Vagina (tissue), 2 donors: ENCODE measurements at places on chromosomes 2 and 18.
A peak's percentile ranks its signal among the peaks of the same experiment; 100 is the strongest.

DNA sequence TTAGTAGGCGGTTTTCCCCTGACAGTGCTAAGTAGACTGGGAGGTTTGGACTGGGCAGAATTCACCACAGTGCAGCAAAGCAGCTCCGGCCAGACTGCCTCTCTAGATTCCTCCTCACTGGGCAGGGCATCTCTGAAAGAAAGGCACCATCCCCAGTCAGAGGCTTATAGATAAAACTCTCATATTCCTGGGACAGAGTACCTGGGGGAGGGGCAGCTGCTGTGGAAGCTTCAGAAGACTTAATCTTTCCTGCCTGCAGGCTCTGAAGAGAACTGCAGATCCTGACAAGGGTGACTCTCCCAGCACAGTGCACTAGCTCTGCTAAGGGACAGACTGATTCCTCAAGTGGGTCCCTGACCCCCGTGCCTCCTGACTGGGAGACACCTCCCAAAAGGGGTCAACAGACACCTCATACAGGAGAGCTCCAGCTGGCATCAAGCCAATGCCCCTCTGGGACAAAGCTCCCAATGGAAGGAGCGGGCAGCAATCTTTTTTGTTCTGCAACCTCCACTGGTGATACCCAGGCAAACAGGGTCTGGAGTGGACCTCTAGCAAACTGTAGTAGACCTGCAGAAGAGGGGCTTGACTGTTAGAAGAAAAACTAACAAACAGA is 266.8 kb upstream of the CRIM1 start:
- no peak overlapping the region for H3K27ac ChIP-seq
- no peak for DNase-seq
- no peak overlapping the region for H3K4me3 ChIP-seq
- H3K36me3 ChIP-seq, result no peaks in the 10 kb centered on the region

DNA sequence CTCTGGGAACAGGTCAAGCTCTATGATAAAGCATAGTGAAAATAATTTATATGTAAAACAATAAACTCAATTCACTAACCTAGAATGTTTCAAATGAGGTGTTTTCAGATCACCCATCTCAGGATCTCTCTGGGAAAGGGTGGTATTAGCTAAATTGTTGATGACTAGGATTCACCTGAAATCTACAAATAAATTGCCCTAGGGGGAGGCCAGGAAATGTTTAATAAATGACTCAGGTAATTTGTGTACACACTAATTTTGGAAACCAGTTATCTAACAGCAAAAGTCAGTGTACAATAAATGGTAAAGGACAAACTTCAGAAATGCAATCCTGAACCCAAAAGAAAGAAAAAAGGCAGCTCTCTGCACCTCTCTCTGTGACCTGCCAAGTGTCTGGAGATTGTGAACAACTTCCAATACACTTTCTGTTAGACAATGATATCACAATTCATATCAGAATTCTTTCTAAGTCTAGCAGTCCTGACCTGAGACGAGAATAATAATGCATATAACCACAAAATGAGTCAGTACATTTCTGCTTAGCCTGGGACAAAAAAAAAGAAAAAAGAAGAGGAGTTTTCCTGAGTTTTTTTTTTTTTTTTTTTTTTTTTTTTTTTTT is 760.0 kb downstream of the EPHA4 start:
- H3K27ac ChIP-seq, result no peak overlapping the region
- no peaks in the 10 kb centered on the region for H3K27me3 ChIP-seq
- no peak for DNase-seq
- no peaks in the 10 kb centered on the region for H3K36me3 ChIP-seq

DNA sequence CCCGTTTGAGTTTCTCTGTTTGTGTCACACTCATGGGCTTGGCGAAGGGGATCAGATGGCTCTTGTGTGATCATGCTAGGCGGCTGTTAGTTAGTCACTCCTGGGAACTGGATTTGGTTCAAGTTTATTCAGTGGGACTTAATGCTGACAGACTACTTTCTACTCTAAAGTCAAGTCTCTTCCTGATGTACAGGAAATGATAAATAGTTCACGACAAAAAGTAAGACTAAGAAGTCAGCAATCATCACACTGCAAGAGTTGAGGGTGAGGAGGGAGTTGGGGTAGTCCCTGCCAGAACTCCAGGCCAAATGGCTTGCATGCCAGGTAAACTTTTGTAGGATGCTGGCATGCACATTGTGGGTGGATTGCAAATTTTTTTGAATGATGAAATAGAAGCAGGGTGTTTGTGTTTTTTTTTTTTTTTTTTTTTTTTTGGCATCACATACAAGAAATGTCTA is 25.1 kb upstream of the CCL20 start:
- no peak overlapping the region for H3K27ac ChIP-seq
- H3K4me1 ChIP-seq, result no peaks in the 10 kb centered on the region
- DNase-seq, result no peak
- H3K36me3 ChIP-seq, result no peaks in the 10 kb centered on the region

DNA sequence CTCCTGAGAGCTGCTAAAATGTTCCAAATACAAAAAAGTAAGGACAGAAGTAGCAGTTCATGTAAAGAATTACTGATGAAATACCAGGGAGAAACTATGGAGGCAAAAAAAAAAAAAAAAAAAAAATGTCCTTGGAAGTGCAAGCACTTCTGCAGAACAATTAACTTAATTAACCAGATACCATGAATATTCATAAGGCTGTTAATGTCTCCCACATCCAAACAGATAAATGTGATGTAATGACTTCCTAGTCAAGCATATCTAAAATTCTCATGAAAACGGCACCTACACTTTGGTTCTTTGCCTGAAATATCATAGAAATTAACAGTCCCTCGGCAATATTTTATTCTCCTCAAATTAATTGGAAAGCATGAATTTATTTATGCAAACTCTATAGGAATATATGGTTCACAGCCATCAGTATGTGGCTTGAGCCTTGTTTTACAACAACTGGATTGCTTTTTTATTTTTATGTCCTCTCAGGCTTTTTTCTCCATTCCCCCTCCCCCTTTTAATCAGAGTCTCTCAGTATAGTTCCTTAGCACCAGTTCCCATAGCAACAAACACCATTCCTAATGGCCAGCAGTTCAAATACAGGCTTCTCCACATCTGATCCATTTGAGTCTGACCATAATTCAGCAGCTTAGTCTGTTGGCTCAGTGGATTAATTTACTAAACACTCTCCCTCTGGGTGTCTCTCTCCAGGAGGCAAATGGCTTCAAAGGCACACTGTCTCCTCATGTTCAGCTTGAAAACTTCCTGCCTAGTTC is 97.1 kb downstream of the ITGA4 start:
- no peaks in the 10 kb centered on the region for H3K27me3 ChIP-seq
- DNase-seq, result no peak
- H3K27ac ChIP-seq, result no peak overlapping the region
- no peak overlapping the region for H3K4me3 ChIP-seq
- no peaks in the 10 kb centered on the region for H3K36me3 ChIP-seq

- H3K4me1 ChIP-seq, result no peaks in the 10 kb centered on the region
- no peaks in the 10 kb centered on the region for H3K36me3 ChIP-seq
- no peaks in the 10 kb centered on the region for H3K27me3 ChIP-seq
- no peak overlapping the region for H3K4me3 ChIP-seq
- peak; percentile 42 for DNase-seq
Measured at GRCh38 chr2:235143789-235144188, 192.0 kb downstream of the SH3BP4 start.

GRCh38 chr2:79994965-79995364 is 309.6 kb downstream of the LRRTM1 start:
- no peak overlapping the region for H3K27ac ChIP-seq
- H3K36me3 ChIP-seq, result no peaks in the 10 kb centered on the region
- DNase-seq, result no peak
- H3K4me3 ChIP-seq, result no peak overlapping the region

GRCh38 chr2:12081481-12082210 is 335.2 kb downstream of the LPIN1 start:
- no peaks in the 10 kb centered on the region for H3K36me3 ChIP-seq
- no peak overlapping the region for H3K27ac ChIP-seq

GRCh38 chr2:178258916-178259315 is 64.6 kb downstream of the OSBPL6 start:
- H3K36me3 ChIP-seq, result no peaks in the 10 kb centered on the region
- H3K27me3 ChIP-seq, result no peaks in the 10 kb centered on the region
- no peak for DNase-seq
- no peak overlapping the region for H3K27ac ChIP-seq
- no peaks in the 10 kb centered on the region for H3K4me1 ChIP-seq

- H3K27me3 ChIP-seq, result no peaks in the 10 kb centered on the region
- H3K36me3 ChIP-seq, result no peaks in the 10 kb centered on the region
- no peaks in the 10 kb centered on the region for H3K4me1 ChIP-seq
- DNase-seq, result no peak
- no peak overlapping the region for H3K4me3 ChIP-seq
- H3K27ac ChIP-seq, result no peak overlapping the region
Measured at GRCh38 chr18:48575658-48576456, 37.0 kb downstream of the CTIF start.

- no peak for DNase-seq
- H3K4me3 ChIP-seq, result no peak overlapping the region
- H3K4me1 ChIP-seq, result peaks cover 10% of the 10 kb centered on the region
- H3K27ac ChIP-seq, result no peak overlapping the region
Measured at GRCh38 chr18:23243178-23243577, 107.9 kb downstream of the CABLES1 start.

- no peaks in the 10 kb centered on the region for H3K27me3 ChIP-seq
- no peak overlapping the region for H3K27ac ChIP-seq
- H3K36me3 ChIP-seq, result no peaks in the 10 kb centered on the region
- H3K4me3 ChIP-seq, result no peak overlapping the region
Measured at GRCh38 chr2:147715807-147716206, 129.0 kb upstream of the ACVR2A start.

- no peaks in the 10 kb centered on the region for H3K4me1 ChIP-seq
- no peaks in the 10 kb centered on the region for H3K36me3 ChIP-seq
- H3K4me3 ChIP-seq, result no peak overlapping the region
- H3K27ac ChIP-seq, result no peak overlapping the region
- no peak for DNase-seq
Measured at GRCh38 chr2:31190188-31190587, 27.1 kb downstream of the CAPN14 start.

DNA sequence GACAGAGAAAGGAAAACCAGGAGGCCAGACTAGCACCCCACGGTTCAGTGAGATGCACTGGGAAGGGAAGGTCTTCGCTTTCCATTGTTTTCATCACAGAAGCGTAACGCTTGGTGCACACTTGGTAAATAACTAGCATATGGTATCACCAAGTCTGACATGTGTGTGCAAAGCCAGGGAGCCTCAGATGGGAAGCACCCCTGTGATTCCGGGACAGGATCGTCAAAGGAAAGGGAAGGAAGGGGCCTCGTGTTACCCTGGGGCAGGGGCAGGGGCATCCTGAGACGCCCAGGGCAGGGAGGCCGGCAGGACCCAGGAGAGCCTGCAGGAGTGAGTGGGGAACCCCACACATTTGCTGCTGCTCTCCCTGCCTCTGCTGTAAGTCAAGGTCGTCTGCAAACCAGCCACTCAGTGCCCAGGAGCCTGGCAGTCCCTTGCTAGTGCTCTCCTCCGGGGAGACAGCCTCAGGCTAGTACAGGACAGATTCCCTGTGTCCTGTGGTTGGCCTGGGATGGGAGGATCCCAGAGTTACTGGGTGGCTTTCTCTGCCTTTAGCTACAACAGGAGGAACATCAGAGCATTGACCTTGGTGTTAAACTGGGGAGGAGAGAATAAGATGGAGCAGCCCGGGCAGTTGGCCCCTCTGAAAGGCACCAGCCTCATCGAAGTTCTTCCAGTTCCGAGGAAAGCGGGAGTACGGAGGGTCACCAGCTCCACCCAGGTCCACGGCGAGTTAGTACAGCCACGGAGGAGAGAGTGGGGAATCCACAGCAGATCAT is 192.5 kb downstream of the NDUFA10 start:
- no peak overlapping the region for H3K4me3 ChIP-seq
- no peaks in the 10 kb centered on the region for H3K36me3 ChIP-seq
- H3K27me3 ChIP-seq, result no peaks in the 10 kb centered on the region
- no peak overlapping the region for H3K27ac ChIP-seq

- H3K27ac ChIP-seq, result peak overlapping the region; percentile 74
- peaks cover 50% of the 10 kb centered on the region for H3K36me3 ChIP-seq
- H3K4me1 ChIP-seq, result peaks cover 56% of the 10 kb centered on the region
- no peak for DNase-seq
- H3K27me3 ChIP-seq, result no peaks in the 10 kb centered on the region
Measured at GRCh38 chr2:217836901-217837491, 165.8 kb downstream of the TNS1 start.

- no peak overlapping the region for H3K27ac ChIP-seq
- no peak for DNase-seq
- no peaks in the 10 kb centered on the region for H3K27me3 ChIP-seq
Measured at GRCh38 chr2:241126201-241126611, 23.1 kb downstream of the PASK start.

- no peaks in the 10 kb centered on the region for H3K36me3 ChIP-seq
- H3K27me3 ChIP-seq, result no peaks in the 10 kb centered on the region
- no peak for DNase-seq
Measured at GRCh38 chr2:164142755-164143154, 406.9 kb upstream of the FIGN start.

GRCh38 chr2:98280376-98281102 is 65.7 kb upstream of the CNGA3 start:
- no peak overlapping the region for H3K4me3 ChIP-seq
- H3K27ac ChIP-seq, result no peak overlapping the region
- H3K36me3 ChIP-seq, result no peaks in the 10 kb centered on the region

DNA sequence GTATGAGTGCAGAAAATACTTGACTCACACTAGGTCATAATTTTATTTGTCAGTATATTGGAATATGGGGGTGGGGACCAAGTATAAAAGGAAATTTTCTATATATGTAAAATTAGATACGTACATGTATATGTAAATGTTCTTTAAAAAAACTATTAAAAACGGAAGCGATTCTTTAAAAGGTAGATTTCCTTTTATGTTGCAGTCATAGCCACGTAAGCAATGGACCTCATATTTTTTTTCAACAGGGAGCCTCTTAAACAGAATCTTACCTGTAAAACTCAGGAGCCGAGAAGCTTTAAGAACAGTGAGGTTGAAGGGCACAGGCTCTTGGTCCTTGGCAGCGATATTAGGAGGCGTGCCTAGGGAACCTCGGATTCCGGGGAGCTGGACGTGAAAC is 3.3 kb downstream of the RHBDD1 start:
- DNase-seq, result no peak
- H3K4me3 ChIP-seq, result no peak overlapping the region
- H3K27ac ChIP-seq, result no peak overlapping the region
- H3K4me1 ChIP-seq, result peaks cover 26% of the 10 kb centered on the region
- no peaks in the 10 kb centered on the region for H3K27me3 ChIP-seq

- H3K27me3 ChIP-seq, result no peaks in the 10 kb centered on the region
- H3K36me3 ChIP-seq, result no peaks in the 10 kb centered on the region
- no peak overlapping the region for H3K27ac ChIP-seq
- H3K4me1 ChIP-seq, result no peaks in the 10 kb centered on the region
- DNase-seq, result no peak
Measured at GRCh38 chr2:235383272-235383843, 110.5 kb upstream of the AGAP1 start.

GRCh38 chr2:134245340-134245984 is 8.4 kb upstream of the MGAT5 start:
- H3K27ac ChIP-seq, result no peak overlapping the region
- H3K4me3 ChIP-seq, result no peak overlapping the region
- DNase-seq, result no peak
- no peaks in the 10 kb centered on the region for H3K27me3 ChIP-seq
- peaks cover 14% of the 10 kb centered on the region for H3K4me1 ChIP-seq

DNA sequence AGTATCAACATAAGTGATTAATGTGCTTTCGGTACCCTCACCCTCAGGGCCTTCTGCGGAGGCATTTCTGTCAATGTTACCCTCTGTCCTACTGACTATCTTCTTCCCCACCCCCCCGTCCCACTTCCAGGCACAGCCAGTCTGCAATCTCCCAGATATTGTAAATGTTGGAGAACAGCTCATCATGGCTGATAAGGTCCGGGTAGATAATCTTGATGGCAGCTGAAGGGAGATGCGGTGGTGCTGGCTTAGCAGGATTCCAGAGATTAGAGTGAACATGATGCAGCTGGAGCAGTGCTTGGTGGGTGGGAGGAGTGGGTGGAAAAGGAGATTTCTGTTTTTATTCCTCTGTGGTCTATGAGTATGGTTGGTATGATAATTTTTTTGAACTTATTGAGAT is 15.5 kb downstream of the GTF2A1L start:
- H3K36me3 ChIP-seq, result no peaks in the 10 kb centered on the region
- no peak overlapping the region for H3K27ac ChIP-seq
- DNase-seq, result no peak
- no peaks in the 10 kb centered on the region for H3K27me3 ChIP-seq
